GM13977 (cell line): ENCODE measurements at places on chromosomes 6 and 20.

DNA sequence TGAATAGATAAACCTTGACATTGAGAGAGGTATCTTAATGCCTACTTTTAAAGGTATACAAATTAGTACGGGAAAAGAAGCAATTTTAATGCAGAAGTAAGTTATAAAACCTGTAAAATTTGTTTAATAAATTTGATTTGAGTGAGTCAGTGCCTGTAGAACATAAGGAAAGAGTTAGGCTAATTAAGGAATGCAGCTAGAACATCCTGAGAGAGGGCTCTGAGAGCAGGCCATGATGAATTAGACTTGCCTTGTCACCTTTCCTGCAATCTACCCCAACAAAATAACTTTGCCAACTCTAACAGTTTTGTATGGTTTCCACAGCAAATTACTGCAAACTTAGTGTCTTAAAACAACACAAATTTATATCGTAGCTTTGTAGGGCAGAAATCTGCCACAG is 700.8 kb downstream of the RFPL4B start:
- DNase-seq: no peak

GRCh38 chr6:45626087-45626891 is 248.6 kb upstream of the SUPT3H start:
- no peak for DNase-seq

GRCh38 chr6:12459945-12460661 is 169.9 kb downstream of the EDN1 start:
- no peak for DNase-seq

GRCh38 chr6:3608159-3608558 is 143.4 kb downstream of the PXDC1 start:
- DNase-seq: no peak

GRCh38 chr20:38113401-38114325 is 51.4 kb downstream of the TGM2 start:
- no peak for DNase-seq
